Activated T-helper 2 cell treated with anti-CD3 and anti-CD28 coated beads, Interferon-gamma antibody, Interleukin-2, Interleukin-4, amounts not matched to agents 10 μg/mL and 5 μg/mL and 100 μg/mL, durations not matched to agents 14 hours and 24 hours and 36 hours (primary cell): ENCODE measurements at places on chromosomes 1 and 21. TPM values are rescaled to one million over a fixed set of nuclear protein-coding genes. Genes with fewer than 3 reads are reported as not detected.

KCNN3 gene
- 0.39 and 0.91 TPM in 2 replicates for total RNA-seq

S100A7 gene
- total RNA-seq = not detected in 2 replicates

ATF3 gene
- 17.9 and 23.9 TPM in 2 replicates for total RNA-seq

TSTD1 gene
- 49.0 and 49.1 TPM in 2 replicates for total RNA-seq

NR1I3 gene
- total RNA-seq = not detected in 2 replicates

KLHDC7A gene
- not detected in 2 replicates for total RNA-seq

RUNX3 gene
- 129 and 135 TPM in 2 replicates for total RNA-seq

TSPAN2 gene
- 0.27 and 0.76 TPM in 2 replicates for total RNA-seq

HLX gene
- 8.2 and 10.4 TPM in 2 replicates for total RNA-seq

NECTIN4 gene
- total RNA-seq = 0.05 TPM in 1 of 2 replicates, not detected in the other

OR2T29 gene
- not detected in 2 replicates for total RNA-seq

UBL4B gene
- total RNA-seq = not detected in 2 replicates

IL12RB2 gene
- total RNA-seq = 108 TPM in 2 replicates

CACYBP gene
- 311 and 318 TPM in 2 replicates for total RNA-seq

S100A3 gene
- not detected in 2 replicates for total RNA-seq

COL18A1 gene
- 2.9 and 3.4 TPM in 2 replicates for total RNA-seq

GBP5 gene
- 34.3 TPM in 2 replicates for total RNA-seq
